ENCODE measurements at places on chromosomes 5 and 9.

DNA sequence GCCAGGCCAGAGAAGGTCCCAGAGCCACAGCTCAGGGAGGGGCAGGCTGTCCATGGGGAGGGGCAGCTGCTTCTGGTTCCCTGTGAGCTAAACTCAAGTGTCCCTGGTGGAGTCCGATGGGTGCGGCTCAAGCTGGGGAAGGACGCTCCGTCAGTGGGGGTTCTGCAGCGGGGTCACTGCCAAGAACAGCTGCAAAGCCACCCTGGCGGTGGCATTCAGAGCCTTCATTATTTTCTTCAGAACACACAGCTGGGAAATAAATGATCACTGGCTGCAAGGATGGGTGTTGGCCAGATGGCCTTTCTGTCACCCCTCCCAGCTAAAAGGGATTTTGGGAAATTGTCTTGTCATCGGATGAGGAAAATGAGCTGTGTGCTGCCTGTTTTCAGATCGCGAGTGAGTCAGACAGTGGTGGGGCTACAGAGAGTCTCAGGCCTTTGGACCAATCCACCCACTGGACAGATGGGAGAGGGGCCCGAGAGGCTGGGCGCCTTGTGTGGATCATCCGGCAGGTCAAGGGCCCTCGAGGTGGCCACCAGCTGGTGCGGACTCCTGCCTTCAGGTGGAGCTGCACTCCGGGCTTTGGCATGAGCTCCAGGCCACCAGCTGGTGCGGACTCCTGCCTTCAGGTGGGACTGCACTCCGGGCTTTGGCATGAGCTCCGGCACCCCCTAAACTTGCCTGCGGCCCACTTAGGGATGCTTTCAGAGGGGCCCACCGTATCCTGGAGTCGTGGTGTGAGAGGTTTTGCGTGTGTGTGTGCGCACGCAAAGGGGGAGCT is 17.9 kb upstream of the GFPT2 start:
- DNase-seq, result no peak

DNA sequence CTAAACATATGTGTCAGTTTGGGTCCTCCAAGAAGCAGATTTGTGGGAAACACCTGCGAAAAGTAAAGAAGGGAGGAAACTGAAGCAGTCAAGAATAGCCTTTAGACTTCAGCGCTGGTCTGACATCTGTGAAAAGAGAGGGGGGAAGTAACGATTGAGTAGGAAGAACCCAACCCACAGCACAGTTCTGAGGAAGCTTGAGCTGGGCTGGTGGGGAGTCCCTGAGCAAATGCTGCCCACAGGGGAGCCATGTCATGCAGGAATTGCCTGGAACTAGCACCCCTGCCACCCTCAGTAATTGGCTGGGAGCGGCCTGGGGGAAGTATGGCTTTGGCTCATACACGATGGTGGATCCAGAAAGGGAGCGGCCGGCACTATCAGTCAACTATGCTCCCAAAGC is 20.6 kb downstream of the FAM240B start:
- DNase-seq, result no peak

GRCh38 chr5:64207978-64208377 is 42.3 kb downstream of the RNF180 start:
- DNase-seq, result peak; percentile 20

DNA sequence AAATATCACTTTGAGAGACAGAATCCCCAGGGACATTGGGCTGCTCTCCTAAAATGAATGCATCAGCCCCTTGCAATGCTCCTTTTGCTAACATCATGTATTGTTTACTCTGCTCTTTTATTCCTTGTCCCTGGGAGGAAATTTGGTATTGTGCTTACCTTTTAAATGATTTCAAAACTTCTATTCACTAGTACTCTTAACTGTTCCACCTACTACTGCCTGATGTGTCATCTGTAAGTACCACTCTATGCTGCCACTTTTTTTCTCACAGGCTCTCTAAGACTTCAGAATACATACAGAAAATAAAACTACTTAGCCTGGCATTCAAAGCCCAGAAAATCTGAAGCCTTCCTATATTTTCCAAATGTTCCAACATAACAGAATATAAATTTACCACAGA is 667.2 kb downstream of the BRINP1 start:
- no peak for DNase-seq

- DNase-seq, result no peak
These were observed 51.5 kb downstream of the ZFAND5 start for GRCh38 chr9:72313507-72313906.

DNA sequence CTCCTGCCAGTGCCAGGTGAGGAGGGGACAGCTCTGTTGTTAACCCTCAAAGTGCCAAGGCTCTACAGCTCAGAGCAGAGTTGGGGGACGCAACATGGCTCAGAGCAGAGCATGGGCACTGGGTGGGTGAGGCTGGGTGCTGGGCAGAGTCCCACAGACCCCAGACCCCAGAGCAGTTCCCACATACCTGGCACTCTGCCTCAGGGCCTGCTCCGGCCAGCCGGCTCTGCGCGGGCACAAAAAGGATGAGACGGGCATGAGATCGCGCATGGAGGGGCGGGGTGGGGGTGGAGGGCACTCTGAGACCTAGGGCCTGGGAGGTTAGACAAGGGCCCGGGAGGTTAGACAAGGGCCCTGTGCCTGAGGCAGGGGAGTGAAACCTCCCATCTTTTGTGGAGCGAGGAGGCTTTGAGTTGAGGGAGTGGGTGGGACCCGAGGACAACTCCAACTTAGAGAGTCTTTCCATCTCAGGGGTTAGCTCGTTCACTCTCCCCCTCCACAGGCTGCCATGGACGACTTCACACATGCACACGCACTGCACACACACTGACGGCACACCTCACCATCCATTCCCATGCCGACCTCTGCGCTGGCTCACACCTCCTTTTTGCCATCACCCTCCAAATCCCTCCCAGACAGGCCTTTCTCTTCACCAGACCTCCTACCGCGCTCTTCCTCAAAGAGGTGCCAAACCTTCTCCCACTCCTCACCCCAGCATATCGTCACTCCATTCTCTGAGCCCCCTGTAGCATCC is 22.0 kb downstream of the PCDH1 start:
- DNase-seq, result no peak

DNA sequence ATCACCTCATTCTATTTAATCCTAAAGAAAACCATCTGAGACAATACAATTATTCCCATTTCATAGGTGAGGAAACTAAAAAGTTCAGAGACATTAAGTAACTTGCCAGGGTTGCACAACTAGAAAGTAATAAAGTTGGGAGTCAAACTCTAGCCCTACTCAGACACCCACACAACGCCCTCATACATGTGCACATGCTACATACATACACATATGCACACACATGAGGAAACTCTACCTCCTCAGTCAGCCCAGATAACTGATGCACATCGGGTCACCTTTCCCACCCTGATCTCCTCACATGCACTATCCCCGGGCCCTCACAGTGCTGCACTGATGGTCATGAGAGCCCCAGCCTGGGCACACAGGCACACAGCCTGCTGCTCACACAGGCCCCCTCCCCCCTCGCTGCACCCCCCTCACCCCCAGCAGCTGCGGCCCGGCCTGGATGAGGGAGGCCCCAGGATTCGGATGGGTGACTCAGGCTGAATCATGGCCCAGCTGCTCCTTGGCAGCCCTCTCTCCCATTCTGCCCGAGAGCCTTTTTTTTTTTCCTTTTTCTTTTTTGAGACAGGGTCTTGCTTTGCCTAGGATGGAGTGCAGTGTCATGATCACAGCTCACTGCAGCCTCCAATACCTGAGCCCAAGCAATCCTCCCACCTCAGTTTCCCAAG is 5.0 kb upstream of the GPRIN1 start:
- DNase-seq, result peak; percentile 76

DNA sequence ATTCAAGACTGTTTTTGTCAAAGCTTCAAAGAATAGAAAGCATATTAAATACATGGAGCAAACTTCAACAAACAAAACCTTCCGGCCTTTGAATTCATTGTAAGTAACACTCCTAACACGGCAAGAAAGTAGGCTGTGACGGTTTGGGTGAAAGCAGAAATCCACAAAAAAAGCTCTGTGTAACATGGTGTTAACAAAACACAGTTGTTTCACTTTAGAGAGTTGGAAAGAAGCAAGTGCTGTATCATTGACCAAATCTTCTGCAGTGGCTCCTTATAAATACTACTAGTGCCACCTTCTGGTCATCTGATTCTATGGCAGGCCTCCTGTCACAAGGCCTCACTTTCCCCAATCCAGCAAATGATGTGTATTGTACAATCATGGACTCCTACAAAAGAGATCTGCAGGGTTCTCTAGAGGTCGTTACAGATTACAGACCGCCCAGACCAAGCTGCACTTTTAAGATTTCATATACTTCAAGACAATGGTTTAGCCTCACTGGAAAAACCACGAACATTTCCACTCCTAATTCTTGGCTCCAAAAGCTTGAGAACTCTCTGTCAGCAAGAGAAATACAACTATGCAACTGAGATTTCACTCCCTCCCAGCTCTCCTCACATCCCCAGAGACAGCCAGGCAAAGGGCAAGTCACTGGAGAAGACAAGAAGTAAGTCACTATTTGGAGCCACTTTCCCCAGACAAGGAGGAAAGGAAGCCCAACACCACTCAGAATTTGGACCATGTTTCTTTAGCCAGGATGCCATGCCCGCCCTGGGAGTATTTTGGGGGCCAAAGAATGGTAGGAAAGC is 196.2 kb downstream of the DTWD2 start:
- DNase-seq, result peak; percentile 78

- DNase-seq, result peak; percentile 8
These were observed 180.1 kb upstream of the MVB12B start for GRCh38 chr9:126146254-126147145.

DNA sequence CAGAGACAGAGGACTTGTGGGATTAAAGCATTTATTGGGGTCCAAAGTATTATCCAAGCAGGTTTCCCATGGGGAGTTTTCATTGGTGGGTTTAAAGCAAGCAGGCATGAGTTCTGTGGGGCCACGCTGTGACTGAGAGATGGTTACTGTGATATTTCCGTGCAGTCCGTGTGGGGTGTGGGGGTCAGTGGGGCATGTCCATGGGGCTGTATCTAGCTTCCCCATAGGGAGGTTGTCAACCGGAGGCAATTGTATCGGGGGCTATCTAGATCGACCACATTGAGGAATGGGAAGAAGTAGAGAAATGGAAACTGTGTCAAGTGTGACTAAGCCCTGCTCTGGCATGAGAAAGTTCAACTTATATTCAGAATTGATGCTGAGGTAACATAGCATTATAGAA is 7.1 kb upstream of the RPS23 start:
- no peak for DNase-seq

GRCh38 chr9:68489646-68490045 is 51.0 kb downstream of the TMEM252 start:
- peak; percentile 34 for DNase-seq

- DNase-seq, result no peak
These were observed 58.4 kb downstream of the PBX3 start for GRCh38 chr9:125805586-125805985.

DNA sequence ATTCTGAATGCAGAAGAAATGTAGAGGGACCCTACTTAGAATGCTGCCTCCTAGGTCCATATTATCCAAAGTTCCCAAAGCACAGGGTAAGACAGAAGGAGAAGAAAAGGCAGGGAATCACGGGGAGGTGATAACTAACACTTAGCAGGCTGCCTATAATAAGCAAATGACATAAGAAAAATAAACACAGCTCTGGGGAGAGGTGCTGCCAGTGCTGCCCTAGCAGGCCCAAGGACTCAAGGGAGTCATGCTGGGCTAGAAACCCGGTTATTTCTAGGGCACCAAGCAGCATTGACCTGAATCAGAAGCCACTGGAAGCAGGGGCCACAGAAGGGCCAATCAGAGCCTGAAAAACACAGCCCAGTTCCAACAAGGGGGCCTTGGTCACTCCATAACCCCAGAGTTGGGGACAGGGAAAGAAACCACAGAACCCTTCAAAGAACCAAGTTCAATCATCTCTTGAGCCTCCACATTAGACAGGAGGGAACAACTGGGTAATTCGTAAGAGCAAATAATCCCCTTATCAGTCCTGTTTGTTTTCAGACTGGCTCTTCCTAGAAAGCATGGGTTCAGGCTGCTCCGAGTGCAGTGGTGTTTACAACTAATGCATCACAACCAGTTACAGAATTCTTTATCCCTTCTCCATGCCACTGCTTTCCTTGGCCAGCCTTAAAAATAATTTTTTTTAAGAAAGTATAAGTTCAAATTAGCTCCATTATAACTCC is 24.0 kb downstream of the NRG2 start:
- no peak for DNase-seq

- no peak for DNase-seq
These were observed 13.2 kb upstream of the FAM120AOS start for GRCh38 chr9:93466416-93467061.

DNA sequence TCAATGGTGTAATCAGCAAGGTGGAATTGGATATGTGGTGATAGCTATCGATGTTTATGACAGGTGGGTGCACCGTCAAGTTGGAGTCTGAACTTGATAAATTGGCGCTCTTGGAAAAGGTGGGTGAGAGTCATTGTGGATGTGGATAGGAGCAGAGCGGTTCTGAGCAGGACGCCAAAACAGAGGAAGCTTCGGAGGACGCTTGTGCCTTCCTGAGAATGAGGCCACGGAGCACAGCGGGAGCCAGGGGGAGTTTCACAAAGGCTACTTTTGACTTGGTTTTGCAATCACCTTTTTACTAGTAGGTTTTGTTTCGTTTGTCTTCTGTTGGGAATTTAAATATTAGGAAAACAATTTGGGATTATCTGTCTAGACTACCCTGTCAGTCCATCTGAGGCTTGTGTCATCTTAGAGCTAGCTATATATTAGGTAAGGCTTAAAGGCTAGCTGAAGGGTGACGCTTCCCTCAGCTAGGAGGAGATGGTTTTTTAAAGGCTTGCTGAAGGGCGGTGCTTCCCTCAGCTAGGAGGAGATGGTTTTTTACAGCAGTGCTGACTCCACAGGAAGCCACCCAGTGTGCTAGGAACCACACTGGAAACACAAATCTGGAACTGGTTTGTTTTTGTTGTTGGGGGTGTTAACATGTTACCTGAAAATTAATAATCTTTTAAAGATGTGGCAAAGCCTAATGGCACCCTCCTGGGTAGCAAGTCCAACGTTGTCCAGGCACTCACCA is 142.4 kb upstream of the IRX4 start:
- no peak for DNase-seq

GRCh38 chr5:9498541-9499497 is 47.1 kb downstream of the SEMA5A start:
- DNase-seq, result peak; percentile 28
